Stimulated activated CD8-positive, alpha-beta memory T cell treated with anti-CD3 and anti-CD28 coated beads, Interleukin-4, amount 100 ng/mL, for 1 hour (primary cell): ENCODE measurements at places on chromosomes 12 and 14.
A peak's percentile ranks its signal among the peaks of the same experiment; 100 is the strongest.

DNA sequence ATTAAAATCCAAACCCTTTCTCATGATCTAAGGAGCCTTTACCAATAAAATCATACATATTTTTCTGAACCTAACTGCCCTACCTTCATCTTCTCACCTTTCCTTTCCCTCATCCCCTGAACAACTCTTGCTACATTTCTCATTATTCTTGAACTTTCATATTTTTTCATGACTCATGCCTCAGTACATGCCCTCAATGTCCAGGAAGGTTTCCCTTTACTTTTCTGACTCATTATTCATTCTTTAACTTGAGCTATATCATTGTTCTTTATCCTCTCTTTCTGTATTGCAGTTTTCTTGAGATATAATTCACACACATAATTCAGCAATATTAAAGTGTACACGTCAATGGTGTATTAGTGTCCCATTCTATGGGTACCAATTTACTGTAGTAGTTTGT lies 231.0 kb downstream of the ALG10B start:
- no peak for DNase-seq

GRCh38 chr12:13233830-13234641 lies 37.5 kb downstream of the EMP1 start:
- DNase-seq, result peak; percentile 11

GRCh38 chr12:30100741-30101140 lies 317.0 kb upstream of the TMTC1 start:
- no peak for DNase-seq

GRCh38 chr12:32107359-32108267 lies 966 bp downstream of the BICD1 start:
- no peak for DNase-seq

DNA sequence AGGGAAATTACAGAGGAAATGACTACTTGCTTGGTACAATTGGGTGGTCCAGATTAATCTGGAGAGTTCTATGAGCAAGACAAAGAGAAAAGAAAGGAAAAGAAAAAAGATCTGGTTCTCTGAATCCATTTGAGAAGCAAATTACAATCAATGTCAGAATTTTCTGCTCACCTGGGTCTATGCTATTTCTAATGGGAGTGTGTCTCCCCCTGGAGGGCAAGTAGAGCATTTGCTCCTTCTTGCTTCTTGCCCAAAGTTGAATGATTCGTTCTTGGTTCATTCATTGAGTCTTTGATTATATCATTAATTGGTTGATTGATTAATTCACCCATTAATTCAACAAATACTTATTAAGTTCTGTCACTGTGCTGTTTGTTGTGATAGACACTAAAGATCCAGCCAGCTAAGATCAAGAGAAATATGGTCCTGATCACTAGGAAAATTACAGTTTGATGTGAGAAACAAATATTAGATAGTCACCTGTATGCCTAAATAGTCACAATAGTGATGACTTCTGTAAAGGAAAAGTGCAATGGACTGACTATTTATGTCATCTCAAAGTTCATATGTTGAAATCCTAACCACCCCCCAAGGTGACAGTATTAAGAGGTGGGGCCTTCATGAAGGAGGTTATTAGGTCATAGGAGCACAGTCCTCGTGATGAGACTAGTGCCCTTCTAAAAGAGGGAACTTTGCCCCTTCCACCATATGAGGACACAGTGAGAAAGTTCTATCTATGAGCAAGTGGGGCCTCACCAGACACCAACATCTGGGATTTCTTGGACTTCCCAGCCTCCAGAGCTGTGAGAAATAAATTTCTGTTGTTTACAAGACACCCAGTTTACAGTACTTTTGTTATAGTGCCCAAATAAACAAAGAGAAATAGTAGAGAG lies 8.0 kb upstream of the ASB8 start:
- DNase-seq, result no peak

DNA sequence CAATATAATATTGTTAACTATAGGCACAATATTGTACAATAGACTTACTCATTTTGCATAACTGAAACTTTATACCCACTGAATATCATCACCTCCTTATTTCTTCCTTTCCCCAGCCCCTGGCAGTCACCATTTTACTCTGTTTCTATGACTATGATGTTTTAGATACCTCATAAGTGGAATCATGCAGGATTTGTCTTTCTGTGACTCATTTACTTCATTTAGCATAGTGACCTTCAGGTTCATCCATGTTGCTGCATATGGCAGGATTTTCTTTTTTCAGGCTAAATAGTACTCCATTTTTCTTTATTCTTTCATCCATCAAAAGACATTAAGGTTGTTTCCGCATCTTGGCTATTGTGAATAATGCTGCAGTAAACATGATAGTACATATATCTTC lies 18.9 kb downstream of the USP15 start:
- no peak for DNase-seq

DNA sequence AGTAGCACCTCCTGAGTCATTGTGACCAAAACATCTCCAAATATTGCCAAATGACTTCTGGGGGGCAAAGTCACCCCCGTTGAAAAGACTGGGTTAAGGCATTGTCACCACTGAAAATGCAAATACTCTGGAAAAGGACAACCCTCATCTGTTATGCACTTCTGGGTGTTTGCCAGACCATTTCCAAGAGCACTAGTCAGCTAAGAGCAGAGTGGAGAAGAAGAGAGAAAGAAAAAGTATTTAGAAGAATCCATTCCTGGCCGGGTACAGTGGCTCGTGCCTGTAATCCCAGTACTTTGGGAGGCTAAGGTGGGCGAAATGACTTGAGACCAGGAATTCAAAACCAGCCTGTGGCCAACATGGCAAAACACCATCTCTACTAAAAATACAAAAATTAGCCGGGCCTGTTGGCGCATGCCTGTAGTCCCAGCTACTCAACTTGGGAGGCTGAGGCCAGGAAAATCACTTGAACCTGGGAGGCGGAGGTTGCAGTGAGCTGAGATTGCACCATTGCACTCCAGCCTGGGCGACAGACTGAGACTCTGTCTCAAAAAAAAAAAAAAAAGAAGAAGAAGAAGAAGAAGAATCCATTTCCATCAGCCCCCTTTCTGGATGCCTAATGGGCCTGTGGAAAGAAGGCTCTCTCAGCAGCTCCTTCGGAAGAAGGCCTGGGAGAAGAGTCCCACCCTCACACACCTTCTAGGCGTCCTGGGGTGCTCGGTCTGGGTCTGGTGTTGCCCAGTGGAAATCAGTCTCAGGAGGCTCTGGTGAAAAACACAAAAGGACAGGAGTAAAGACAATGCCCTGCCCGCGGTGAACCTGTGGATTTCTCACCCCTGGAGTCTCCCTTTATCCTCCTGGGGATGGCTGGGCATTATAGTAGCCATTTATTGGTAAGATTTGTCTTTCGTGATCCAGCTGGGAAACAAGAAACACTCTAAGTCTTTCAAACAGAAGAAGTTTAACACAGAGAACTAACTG lies 3.5 kb upstream of the LTBR start:
- DNase-seq, result no peak

GRCh38 chr14:32820682-32821081 lies 118.0 kb upstream of the NPAS3 start:
- no peak for DNase-seq

DNA sequence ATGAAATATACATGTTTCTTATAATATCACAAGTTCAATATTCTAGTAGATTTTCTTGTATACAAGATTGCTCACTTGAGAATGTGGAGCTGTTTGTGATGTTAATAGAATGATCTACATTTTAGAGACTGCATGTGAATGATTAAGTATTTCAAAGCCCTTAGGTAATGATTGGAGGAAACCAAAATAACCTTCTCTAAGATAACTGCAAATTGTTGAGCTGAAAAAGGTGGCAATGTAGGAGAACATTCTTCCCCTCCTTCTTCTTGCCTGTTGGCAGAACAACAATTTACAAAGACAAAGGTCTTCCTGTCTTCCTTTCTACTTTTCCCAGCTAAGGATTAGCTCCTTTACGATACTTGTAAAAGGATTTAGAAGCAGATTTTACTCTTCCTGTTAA lies 2.0 kb upstream of the CLEC6A start:
- DNase-seq, result no peak

DNA sequence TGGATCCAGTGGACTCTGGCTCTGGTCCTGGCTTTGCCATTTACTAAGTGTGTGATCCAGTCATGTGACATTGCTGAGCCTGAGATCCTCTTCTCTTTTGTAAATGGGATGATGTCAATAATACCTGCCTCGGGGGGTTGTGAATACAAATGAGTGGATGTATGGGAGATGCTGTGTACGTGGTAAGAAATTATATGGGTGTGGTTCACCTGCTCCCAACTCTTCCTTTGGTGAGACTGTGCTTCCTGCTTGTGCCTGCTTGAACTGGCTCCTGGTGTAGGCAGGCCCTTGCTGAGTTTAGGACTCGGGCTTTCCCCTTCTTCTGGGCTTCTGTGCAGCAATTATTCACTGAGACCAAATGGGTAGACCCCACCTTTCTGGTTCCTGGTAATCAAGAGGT lies 189.5 kb upstream of the FRMD6 start:
- DNase-seq, result no peak

- no peak for DNase-seq
Observed at GRCh38 chr12:6113691-6114475, 10.6 kb downstream of the VWF start.
